HT-29 (cell line): ENCODE measurements at places on chromosomes 2 and 18. TPM values are rescaled to one million over a fixed set of nuclear protein-coding genes. Genes with fewer than 3 reads are reported as not detected.

DNA sequence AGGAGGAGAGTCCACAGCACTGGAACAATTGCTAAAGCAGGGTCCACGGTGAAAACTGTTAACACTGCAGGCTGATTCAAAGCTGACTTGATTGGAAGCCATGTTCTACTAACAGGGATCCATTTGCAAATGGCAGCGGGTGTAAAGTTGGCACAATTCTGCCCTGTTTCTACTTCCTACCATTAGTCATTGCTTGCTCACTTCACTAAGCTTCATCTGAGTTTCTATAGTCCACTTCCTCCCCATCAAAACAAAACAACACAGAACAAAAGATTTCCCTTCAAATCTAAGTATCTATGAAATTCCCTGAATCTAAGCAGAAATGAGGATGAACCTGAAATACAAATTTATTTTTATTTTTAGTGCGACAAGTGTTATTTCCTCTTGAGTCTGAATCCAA is 187.4 kb upstream of the SOX11 start:
- no peak for DNase-seq

DNA sequence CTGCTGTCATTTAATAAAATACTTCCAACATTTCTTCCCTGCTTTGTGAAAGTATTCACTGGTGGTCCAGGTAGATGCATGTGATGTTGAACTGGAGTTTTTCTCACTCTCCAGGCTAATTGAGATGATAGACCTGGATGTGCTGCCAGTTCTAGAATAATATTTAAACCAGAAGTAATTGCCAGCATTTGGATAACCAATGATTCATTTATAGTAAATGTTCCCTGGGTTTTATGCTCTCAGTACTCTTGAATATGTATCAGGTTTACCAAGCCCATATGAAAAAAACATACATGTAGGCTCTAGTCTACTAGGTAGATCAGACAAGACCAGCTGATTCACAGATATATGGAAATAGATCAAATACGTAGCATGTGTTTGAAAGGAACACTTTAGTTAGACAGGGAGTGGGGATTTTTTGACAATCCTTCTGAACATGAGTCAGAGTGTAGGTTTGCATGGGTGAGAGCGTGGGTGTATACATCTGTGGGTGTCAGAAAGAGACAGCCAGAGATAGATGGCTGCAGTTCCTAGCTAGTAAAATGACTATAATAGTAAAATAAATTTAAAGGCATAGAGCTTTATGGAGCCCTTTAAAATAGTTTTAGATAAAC is 115.1 kb downstream of the NAB1 start:
- no peak for DNase-seq

DNA sequence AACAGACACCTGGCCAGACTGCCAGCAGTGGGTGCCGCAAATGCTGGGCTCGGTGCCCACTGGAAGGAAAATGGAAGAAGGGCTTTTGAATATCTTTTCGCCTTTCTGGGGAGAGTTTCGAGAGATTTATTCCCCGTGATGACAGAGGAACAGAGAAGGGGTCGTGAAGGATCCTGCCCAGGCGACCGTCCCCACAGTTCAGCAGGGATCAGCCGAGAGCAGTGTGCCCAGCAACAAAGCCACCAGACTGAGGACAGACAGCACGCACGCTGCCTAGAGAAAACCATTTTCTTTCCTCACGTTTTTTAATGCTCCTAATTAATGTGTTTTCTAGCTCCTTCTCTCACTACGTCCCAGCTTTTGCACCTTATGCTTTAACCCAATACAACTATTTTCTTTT is 47.7 kb downstream of the XRCC5 start:
- no peak for DNase-seq

- no peak for DNase-seq
Measured at GRCh38 chr2:26335231-26335630, 10.7 kb upstream of the SELENOI start.

DNA sequence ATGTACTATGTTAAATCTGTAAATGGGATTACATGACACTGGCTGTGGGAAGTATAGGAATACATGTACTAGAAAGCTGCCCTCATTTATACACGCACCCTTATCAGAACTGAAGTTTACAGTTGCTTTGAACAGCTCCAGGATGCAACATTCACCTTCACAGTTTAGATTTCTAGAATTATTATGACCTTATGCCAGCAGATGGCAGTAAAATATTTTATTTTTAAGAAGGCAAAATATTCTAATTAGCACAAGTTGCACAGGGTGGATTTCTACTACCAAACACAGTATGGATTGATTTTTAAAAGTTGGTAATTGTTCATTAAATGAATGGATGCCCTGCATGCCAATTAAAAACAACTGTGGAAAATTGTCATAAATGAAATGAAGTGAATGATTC is 670.4 kb downstream of the KCNJ3 start:
- peak; percentile 47 for DNase-seq

- no peak for DNase-seq
Measured at GRCh38 chr2:220708366-220708765, 863.7 kb downstream of the EPHA4 start.

DNA sequence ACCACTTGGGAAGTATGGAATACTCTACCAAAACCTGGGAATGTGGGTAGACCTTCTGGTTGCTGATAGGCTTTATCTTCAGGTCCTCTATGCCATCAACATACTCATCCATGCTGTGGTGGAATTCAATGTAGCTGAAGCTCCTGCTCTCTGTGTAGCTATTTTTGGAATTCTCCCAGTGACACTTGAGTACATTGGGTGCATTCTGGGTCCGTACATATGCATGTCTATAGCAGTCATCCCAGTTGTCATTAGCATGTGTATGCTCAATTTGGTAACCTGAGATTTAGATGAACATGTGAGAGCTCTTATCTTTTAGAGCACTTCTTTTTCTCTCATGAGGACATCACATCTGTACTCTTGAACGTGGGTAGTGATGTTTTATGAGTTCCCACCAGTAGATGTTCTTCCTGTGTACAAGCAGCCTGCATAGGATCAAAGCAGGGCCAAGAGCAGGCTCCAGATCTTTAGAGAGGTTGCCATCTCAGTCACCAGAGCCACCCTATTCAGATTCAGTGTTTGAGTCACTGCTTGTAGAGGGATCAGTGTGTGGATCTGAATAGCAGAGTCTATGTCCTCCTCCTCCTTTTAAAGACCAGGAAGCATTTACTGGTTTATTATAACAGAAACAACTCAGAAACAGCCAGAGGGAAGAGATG is 65.9 kb downstream of the MGAT5 start:
- DNase-seq, result no peak

Gene MC2R
- total RNA-seq, result not detected in 2 replicates

Gene LRATD1
- total RNA-seq, result 0.69 and 1.1 TPM in 2 replicates

Gene FOXI3
- not detected in 2 replicates for total RNA-seq
